ENCODE measurements at places on chromosomes 5 and 9. TPM values are rescaled to one million over a fixed set of nuclear protein-coding genes. Genes with fewer than 3 reads are reported as not detected.

GRCh38 chr9:89579741-89580385 is 24.9 kb upstream of the GADD45G start:
- H3K4me1 ChIP-seq: no peaks in the 10 kb centered on the region
- no peak overlapping the region for H3K27ac ChIP-seq
- H3K36me3 ChIP-seq: no peaks in the 10 kb centered on the region
- no peaks in the 10 kb centered on the region for H3K27me3 ChIP-seq

DNA sequence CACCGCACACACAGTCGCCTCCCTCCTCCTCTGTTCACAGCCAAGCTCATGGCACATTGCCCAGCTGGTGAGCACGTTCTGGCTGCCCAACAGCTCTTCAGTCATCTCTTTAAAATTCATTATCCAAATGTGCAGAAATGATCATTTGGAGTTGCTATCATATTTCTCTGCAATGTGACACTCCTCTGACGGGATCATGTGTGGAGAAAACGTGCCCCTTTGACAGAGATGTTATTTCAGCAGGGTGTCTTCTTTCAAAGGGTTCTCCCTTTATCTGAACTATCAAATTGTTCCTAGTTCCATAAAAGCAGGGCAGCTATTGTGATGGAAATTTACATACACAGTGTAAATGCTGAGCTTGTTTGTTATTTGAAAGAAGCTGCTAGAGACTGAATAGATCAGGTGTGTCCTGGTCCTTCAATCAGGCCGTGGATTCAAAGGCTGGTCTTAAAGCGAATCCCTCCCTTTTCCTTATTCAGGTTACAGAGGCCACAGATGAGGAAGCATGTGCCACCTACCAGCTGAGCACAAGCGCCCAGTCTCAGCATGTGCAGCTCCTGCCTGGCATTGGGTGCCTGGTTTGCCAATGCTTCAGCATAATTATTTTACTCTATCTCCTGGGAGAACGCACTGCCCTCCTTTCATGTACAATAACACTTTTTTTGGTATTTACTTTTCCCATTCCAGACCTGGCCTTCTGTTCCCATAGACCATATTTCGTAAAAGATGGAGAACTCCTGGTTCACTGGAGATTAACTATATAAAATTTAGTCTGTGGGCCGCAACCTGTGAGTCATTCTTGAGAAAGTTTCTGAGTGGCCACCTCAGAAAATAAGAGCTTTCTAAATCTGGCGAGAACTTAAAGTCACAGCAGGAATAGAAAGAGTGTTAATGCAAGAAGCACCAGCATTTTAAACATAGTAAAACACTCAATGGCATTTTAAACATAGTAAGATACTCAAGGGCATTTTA is 433.7 kb downstream of the ENC1 start:
- no peak overlapping the region for H3K4me3 ChIP-seq
- H3K27ac ChIP-seq: no peak overlapping the region
- no peak for DNase-seq

DNA sequence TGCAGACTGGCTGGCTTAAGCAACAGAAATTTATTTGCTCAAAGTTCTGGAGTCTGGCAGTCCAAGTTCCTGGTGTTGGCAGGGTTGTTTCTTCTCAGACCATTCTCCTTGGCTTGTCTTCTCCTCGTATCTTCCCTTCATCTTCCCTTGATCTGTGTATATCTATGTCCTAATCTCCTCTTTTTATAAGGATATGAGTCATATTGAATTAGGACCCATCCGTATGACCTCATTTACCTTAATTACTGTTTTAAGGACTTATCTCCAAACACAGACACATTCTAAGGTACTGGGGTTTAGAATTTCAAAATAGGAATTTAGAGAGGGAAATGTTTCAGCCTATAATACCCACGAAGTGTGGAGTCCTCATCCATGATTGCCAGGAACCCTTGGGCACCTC is 13.1 kb upstream of the LPAR1 start:
- no peak overlapping the region for H3K4me3 ChIP-seq
- H3K27ac ChIP-seq: no peak overlapping the region
- DNase-seq: no peak
- no peaks in the 10 kb centered on the region for H3K4me1 ChIP-seq
- no peaks in the 10 kb centered on the region for H3K36me3 ChIP-seq

DNA sequence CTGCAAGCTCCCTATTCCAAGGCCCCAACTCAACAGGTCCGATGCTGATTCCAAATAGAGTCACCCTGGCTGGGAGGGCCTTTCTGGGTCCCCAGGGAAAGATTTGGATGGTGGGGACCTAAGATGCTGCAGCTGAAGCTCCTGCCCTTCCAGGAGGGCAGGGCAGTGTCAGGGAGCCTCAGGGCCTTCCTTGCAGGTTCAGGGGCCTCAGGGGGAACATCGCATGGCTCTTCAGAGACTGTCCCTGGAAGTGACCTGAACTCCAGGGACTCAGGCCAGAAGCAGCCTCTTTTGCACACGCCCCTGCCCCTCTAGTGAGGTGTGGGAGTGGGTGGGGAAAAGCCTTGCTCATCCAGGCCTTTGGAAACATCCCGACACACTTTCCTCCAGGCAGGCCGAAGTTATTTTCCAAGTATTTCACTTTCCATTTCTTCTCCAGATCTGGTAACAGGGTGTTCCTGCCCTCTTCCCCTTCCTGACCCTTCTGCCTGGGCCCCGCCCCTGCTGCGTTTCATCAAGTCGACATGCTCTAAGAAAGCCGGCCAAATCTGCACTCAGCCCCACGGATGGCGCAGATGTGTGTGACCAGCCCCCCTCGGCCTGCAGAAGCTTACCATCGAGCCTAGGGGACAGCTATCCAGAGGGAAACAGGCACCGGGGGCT is 159.5 kb downstream of the FGF18 start:
- DNase-seq: no peak
- H3K27ac ChIP-seq: no peak overlapping the region
- H3K4me1 ChIP-seq: peaks cover 12% of the 10 kb centered on the region

DNA sequence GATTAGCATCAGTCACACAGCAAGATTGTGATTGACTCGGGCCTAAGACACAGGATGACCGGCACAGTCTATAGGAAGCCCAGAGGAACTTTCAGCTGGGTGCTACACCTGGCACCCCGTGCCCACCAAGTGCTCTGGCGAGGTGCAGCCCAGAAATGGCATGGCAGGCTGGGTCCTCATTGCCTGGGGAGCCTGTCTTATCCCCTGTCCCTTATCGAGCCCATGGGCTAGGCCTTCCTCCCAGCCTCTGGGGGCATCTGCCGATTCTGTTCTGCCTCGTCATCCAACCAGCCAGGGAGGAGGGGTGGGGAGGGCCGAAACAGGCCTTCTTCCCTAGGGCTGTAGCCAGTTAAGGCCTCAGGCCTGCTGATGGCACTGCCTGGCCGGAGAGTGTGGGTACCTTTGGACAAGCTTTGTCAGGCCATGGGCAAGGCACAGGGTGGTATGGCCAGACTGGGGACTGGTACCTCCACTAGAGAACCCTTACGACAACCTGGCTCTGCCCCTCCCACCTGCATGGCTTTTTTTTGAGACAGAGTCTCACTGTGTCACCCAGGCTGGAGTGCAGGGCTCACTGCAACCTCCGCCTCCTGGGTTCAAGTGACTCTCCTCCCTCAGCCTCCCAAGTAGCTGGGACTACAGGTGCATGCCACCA is 1.6 kb downstream of the GRK6 start:
- peaks cover 5% of the 10 kb centered on the region for H3K27me3 ChIP-seq
- no peaks in the 10 kb centered on the region for H3K36me3 ChIP-seq
- H3K4me1 ChIP-seq: peaks cover 18% of the 10 kb centered on the region
- no peak overlapping the region for H3K27ac ChIP-seq
- no peak for DNase-seq

DNA sequence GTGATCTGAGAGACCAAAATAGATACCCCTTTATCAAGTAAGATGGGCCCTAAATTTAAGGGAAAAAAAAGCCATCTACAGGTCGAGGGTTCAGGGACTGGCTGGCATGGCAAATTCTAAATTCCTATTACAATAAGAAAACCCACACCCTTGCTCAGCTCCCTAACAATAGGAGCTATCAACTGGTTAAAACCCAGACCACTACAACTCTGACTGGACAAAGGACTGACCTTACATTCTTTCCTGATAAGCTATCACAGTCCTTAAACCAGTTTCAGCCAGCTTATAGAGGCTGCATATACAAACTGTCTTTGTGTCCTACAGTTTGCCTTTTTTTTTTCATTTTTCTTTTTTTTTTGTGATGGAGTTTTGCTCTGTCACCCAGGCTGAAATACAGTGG is 803.6 kb downstream of the NR2F1-AS1 start:
- H3K36me3 ChIP-seq: no peaks in the 10 kb centered on the region
- H3K27ac ChIP-seq: no peak overlapping the region
- H3K4me3 ChIP-seq: no peak overlapping the region
- DNase-seq: no peak
- H3K27me3 ChIP-seq: no peaks in the 10 kb centered on the region
- H3K4me1 ChIP-seq: peaks cover 35% of the 10 kb centered on the region

SPZ1 gene
- total RNA-seq: not detected

GRCh38 chr5:18395126-18396110 is 761.2 kb downstream of the TAF11L14 start:
- no peak overlapping the region for H3K27ac ChIP-seq
- no peaks in the 10 kb centered on the region for H3K36me3 ChIP-seq
- peaks cover 27% of the 10 kb centered on the region for H3K4me1 ChIP-seq
- no peak for DNase-seq

DNA sequence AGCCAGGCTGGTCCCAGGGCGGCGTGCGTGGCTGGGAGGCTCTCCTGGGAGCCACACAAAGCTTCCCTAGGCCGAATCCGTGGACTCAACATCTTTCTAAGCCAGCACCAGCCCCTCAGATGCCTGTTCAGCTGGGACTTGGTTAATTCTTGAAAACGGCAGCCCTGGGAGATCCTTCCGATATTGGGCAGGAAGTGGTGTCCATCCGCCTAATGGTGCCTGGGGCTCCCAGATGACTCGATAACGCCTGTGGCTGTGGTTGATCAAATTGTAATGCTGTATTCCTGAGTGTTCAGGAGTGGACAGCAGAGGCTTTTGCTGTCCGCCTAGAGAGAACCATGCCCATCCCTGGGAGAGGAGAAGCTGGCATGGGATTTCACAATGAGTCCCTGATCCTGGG is 14.1 kb downstream of the KCNT1 start:
- H3K36me3 ChIP-seq: no peaks in the 10 kb centered on the region
- DNase-seq: no peak
- 0 out of 2 replicates have a peak, but pooled peaks cover 3% of the 10 kb centered on the region for H3K4me1 ChIP-seq
- H3K27me3 ChIP-seq: peaks cover 19% of the 10 kb centered on the region
- no peak overlapping the region for H3K4me3 ChIP-seq

- H3K27me3 ChIP-seq: no peaks in the 10 kb centered on the region
- H3K36me3 ChIP-seq: peaks cover 26% of the 10 kb centered on the region
- no peak overlapping the region for H3K4me3 ChIP-seq
- peaks cover 21% of the 10 kb centered on the region for H3K4me1 ChIP-seq
Measured at GRCh38 chr5:14436801-14437542, 144.6 kb upstream of the OTULINL start.

DNA sequence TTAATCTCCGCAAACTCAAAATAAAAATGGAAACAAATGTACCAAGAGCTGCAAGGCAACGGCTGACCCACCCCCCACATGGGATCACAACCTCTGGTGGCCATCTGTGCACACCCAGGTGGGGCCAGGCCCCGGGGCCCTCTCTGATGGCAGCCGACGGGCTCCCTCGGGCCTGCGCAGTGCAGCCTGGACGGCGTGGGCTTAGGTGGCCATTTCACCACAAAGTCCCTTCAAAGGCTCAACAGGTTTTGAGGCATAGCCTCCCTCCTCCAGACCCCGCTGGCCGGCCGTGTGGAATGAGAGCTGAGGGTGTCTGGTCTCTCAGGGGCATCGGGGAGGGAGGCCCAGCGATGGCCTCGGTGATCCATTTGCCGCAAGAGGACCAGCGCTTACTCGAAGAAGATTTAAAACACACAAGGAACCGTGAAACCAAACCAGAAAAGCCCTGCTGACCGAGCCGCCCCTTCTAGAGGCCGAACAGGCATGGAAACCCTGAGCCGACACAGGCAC is 42.7 kb upstream of the CEP72 start:
- peaks cover 14% of the 10 kb centered on the region for H3K4me1 ChIP-seq
- DNase-seq: no peak
- peaks cover 19% of the 10 kb centered on the region for H3K27me3 ChIP-seq
- H3K4me3 ChIP-seq: no peak overlapping the region
- no peaks in the 10 kb centered on the region for H3K36me3 ChIP-seq

AJM1 gene
- 1.6 TPM for total RNA-seq

- no peaks in the 10 kb centered on the region for H3K27me3 ChIP-seq
- DNase-seq: no peak
- no peak overlapping the region for H3K4me3 ChIP-seq
- H3K36me3 ChIP-seq: no peaks in the 10 kb centered on the region
- H3K4me1 ChIP-seq: peaks cover 12% of the 10 kb centered on the region
Measured at GRCh38 chr5:138699482-138699881, 53.7 kb upstream of the CTNNA1 start.

CTNND2 gene
- 8.6 TPM for total RNA-seq

GRCh38 chr5:151345187-151345807 is 2.1 kb downstream of the SLC36A2 start:
- H3K27ac ChIP-seq: no peak overlapping the region
- no peaks in the 10 kb centered on the region for H3K36me3 ChIP-seq
- H3K27me3 ChIP-seq: peaks cover 29% of the 10 kb centered on the region
- DNase-seq: no peak

Data from WTC11 (cell line).